ENCODE measurements at places on chromosomes 11 and 22.

DNA sequence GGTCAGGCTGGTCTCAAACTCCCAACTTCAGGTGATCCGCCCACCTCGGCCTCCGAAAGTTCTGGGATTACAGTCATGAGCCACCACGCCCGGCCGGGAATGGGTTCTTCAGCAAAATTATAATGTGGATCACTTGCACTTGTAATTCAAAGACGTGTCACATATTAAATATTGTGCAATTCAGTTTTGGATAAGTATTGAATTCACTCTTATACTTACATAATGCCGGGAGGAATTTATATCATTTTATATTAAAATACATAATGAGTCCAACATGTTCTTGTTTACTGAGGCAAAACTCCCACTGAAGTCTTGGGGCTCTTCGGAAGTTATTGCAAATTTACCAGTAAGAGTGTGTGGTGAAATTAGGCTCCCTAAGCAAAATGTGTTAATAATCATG lies 635.2 kb upstream of the LUZP2 start:
- H3K4me3 ChIP-seq, result no peak overlapping the region
- H3K36me3 ChIP-seq, result no peaks in the 10 kb centered on the region
- no peak for DNase-seq
- no peaks in the 10 kb centered on the region for H3K4me1 ChIP-seq
- H3K27me3 ChIP-seq, result no peaks in the 10 kb centered on the region

DNA sequence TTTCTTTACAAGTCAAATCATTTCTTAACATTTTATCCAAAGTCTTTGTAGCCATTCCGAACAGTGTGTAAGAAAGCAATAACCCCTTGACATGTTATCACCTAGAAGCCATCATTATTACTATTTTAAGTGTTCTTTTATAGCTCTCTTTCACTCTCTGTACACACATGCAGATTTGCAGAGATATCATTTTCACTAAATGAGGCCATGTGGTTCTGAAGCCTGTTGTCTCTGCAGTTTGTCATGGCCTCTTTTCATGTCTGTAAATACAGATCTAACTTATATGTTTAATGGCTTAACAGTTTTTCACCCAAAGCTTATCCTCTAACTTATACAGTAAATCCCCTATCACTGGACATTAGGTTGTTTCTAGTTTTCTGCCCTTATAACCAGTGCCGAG lies 166.8 kb downstream of the MYO18B start:
- H3K36me3 ChIP-seq, result peaks cover 81% of the 10 kb centered on the region
- no peak overlapping the region for H3K4me3 ChIP-seq
- H3K27ac ChIP-seq, result no peak overlapping the region
- H3K27me3 ChIP-seq, result no peaks in the 10 kb centered on the region

DNA sequence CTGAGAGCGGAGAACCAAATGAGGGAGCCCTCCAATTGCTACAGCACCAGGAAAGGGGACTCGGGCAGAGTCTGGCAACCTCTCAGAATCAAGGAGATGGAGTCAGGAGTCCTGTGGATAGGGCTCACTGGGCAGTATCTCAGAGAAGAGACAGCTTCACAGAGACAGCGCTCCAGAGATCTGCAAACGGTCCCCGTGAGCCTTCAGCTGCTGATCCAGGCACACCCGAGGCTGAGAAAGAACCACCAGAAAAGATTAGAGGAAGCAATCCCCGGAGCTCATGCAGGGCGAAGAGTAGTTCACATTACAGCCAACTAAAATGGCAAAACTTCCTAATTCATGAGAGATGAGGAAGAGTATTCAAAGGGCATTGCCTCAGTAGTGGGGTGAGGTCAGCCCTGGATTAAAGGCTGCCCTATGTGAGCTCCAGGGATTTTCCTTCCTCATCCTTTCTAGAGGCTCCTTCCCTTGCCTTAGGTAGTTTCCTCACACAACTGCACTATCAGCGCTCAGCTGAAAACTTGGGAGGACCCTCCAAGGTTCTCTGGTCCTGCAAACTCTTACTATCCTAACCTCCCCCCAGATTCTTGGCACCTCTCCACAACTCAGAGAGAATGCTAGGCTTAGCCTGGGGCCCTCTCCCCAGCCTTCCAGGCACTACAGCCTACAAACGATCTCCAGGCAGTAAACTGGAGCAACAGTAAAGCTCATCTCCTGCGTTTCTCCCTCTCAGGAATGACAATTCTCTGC lies 23.7 kb downstream of the SCN4B start:
- no peaks in the 10 kb centered on the region for H3K36me3 ChIP-seq
- DNase-seq, result no peak
- H3K27ac ChIP-seq, result no peak overlapping the region
- H3K4me3 ChIP-seq, result no peak overlapping the region
- H3K4me1 ChIP-seq, result no peaks in the 10 kb centered on the region

- no peaks in the 10 kb centered on the region for H3K4me1 ChIP-seq
- H3K27me3 ChIP-seq, result no peaks in the 10 kb centered on the region
Observed at GRCh38 chr11:29063630-29064361, 953.0 kb downstream of the KCNA4 start.

DNA sequence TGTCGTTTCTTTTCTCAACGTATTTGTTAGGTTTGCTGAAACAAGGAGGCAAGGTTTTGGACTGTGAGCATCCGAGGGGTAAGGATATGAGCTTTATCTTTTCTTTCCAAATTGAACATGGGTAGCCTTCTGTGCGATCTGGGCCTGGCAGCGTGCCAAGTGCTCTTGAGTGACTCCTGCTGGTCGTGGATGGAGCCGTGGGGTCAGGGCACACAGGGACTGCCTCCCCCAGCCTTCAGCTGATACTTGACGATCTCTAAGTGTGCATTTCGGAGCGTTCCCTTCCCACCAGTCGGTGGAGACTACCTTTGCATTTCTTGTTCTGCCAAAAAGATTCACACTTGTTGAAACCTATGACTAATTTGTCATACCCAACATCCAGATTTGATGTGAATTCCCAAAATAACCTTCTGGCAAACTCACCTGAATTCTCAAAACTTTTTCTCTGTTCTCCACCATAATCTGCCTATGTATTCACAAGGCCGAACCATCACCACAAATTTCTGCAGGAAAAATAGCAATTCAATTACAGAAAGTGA lies 40.1 kb upstream of the CLMP start:
- H3K27ac ChIP-seq, result no peak overlapping the region
- H3K4me1 ChIP-seq, result no peaks in the 10 kb centered on the region
- DNase-seq, result peak; percentile 29
- H3K27me3 ChIP-seq, result no peaks in the 10 kb centered on the region
- no peaks in the 10 kb centered on the region for H3K36me3 ChIP-seq

GRCh38 chr22:24271386-24271854 lies 789 bp downstream of the SPECC1L start:
- H3K4me3 ChIP-seq, result peak overlapping the region; percentile 97
- H3K27ac ChIP-seq, result peak overlapping the region; percentile 87
- peaks cover 8% of the 10 kb centered on the region for H3K4me1 ChIP-seq
- peaks cover 2% of the 10 kb centered on the region for H3K36me3 ChIP-seq
- no peaks in the 10 kb centered on the region for H3K27me3 ChIP-seq
- peak; percentile 14 for DNase-seq

DNA sequence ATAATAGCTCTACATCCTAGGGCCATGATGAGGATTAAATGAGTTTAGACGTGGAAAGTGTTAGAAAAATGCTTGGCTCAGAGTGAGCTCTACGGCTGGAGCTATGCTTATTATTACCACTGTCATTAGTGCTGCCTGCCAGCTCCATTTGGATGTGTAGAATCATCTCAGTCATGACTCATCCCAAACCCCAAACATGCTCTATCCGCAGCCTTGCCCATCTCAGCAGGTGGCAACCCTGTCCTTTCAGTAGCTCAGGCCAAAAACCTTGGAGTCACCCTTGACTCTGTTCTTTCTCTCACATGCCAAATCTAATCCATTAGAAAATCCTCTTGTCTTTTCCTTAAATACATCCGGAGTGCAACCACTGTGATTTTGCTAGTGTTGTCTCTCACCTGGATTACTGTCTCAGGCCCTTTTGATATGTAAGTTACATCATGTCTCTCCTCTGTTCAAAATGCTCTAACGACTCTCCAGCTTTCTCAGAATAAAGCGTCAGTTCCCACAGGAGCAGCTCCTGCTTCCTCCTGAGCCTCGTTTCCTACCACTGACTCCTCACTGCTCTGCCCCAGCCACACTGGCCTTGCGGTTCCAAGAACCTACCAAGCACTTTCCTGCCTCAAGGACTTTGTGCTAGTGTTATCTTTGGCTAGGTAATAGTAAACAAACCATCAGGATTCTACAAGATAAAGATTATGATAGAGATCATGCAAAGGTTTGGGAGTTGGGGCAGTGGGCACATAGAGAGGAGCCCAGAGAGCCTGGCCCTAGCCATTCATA lies 10.5 kb upstream of the CHRM1 start:
- no peak overlapping the region for H3K4me3 ChIP-seq
- peak; percentile 44 for DNase-seq
- H3K36me3 ChIP-seq, result no peaks in the 10 kb centered on the region
- no peaks in the 10 kb centered on the region for H3K4me1 ChIP-seq
- H3K27me3 ChIP-seq, result no peaks in the 10 kb centered on the region

DNA sequence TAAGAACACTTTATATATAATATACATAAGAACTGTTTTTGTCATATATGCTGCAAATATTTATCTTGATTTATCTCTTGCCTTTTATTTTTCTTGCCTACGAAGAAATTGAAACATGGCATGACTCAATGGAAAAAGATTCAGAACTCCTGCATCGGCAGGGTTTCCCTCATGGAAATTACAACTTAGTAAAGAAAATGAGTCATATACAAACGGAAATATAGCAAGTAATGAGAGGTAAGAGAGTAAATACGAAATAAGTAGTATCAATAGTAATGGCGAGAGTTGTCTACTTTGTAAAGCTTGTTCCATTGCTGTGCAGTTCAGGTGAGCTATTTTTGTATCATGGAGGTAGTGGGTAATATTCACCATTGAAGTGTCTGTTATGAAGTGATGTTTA lies 350.4 kb downstream of the DDX10 start:
- no peaks in the 10 kb centered on the region for H3K4me1 ChIP-seq
- no peak overlapping the region for H3K4me3 ChIP-seq
- DNase-seq, result no peak

- H3K27me3 ChIP-seq, result no peaks in the 10 kb centered on the region
- no peak for DNase-seq
- no peak overlapping the region for H3K27ac ChIP-seq
- no peaks in the 10 kb centered on the region for H3K36me3 ChIP-seq
Observed at GRCh38 chr11:103904324-103904667, 132.1 kb upstream of the DDI1 start.

DNA sequence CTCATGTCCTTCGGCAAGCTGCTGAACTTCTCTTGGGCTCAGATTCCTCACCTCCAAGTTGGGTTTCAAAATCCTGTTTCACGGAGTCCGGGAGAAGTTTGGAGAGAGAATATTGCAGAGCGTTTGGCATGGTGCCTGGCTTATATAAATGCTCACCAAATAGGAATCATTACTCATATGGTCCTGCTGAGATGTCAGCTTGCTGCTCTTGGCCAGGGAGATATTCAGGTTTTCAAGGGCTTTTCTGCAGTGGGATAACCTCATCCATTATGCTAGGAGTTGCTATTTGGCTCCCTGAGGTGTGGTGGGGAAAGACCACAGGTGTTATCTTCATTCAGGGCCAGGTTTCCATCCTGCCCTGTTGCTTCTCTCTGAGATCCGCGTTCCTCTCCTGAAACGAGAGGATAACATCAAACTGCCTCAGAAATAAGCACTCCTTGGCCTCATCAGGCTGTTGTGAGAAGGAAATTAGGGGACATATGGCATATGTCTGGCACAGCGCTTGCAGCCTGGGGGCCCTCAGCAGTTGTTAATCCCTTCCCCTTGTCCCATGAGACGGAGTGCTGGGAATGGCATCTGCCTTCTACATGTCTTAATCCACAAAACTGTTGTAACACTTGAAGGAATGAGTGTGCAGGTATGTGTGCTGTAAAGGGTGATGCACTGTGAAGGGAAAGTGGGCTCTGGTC lies 29.9 kb upstream of the ACER3 start:
- no peaks in the 10 kb centered on the region for H3K36me3 ChIP-seq
- no peak overlapping the region for H3K4me3 ChIP-seq
- H3K4me1 ChIP-seq, result peaks cover 8% of the 10 kb centered on the region
- peak; percentile 47 for DNase-seq
- H3K27ac ChIP-seq, result no peak overlapping the region

GRCh38 chr11:118200901-118201680 lies 23.7 kb downstream of the JAML start:
- H3K27ac ChIP-seq, result no peak overlapping the region
- no peak for DNase-seq
- H3K27me3 ChIP-seq, result no peaks in the 10 kb centered on the region
- H3K36me3 ChIP-seq, result no peaks in the 10 kb centered on the region
- no peak overlapping the region for H3K4me3 ChIP-seq

DNA sequence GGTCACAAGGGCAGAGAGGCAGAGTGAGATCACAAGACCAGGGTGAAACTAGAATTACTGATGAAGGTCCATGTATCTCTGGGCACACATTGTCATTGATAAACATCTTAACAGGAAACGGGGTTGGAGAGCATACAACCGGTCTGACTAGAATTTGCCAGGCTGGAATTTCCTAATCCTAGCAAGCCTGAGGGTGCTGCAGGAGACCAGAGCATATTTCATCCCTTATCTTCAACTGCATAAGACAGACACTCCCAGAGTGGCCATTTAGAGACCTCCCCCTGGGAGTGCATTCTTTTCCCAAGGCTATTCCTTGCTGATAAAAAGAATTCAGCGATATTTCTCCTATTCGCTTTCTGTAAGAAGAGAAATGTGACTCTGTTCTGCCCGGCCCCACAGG lies 84.6 kb upstream of the IZUMO1R start:
- H3K27ac ChIP-seq, result no peak overlapping the region
- H3K36me3 ChIP-seq, result no peaks in the 10 kb centered on the region
- no peak overlapping the region for H3K4me3 ChIP-seq
- no peaks in the 10 kb centered on the region for H3K27me3 ChIP-seq

DNA sequence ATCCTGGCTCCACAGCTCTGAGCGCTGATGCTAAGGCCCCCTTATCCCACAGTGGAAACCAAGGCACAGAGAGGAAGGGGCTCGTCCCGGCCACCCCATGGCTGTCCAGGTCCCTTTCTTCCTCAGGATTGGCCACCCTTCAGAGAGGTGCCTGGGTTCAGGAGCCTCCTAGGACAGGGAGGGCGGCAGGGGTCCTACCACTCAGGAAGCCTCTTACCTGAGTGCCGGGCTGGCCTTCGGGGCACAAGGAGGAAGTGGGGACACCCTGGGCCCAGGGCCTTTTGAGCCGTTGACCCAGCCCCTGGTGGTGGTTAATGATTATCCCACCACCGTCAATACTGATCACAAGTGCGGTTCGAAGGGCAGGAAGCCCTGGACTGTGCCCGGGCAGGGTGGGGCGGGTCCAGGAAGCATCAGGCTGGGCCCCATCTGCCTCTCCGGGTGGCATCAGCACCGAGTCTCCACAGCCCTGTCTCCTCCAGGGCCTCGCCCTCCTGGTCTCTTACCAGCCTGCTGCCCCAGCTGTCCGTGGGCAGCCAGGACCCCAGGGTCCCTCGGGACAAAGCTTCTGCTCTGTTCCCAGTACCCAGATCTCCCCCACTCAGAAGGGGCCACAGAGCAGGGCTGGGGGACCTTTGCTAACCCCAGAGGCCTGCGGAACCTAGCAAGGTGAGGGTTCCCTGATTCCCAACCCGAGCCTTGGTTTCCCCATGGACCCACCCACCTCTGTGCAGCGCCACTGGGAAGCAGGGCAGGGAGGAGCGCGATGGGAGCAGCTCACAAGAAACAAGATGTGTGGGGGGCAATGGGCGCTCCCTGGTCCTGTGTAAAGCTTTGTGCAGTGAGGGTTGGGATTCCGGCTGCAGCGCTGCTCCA lies 15.0 kb upstream of the EHD1 start:
- H3K36me3 ChIP-seq, result no peaks in the 10 kb centered on the region
- H3K4me3 ChIP-seq, result no peak overlapping the region
- no peak overlapping the region for H3K27ac ChIP-seq
- DNase-seq, result no peak
- H3K4me1 ChIP-seq, result no peaks in the 10 kb centered on the region
- H3K27me3 ChIP-seq, result no peaks in the 10 kb centered on the region

GRCh38 chr11:7143908-7144307 lies 55.1 kb downstream of the RBMXL2 start:
- H3K4me1 ChIP-seq, result no peaks in the 10 kb centered on the region
- no peak overlapping the region for H3K27ac ChIP-seq
- H3K27me3 ChIP-seq, result no peaks in the 10 kb centered on the region
- H3K36me3 ChIP-seq, result no peaks in the 10 kb centered on the region
- peak; percentile 7 for DNase-seq

All from SJCRH30 (cell line).